ENCODE measurements at places on chromosomes 1 and 21.

DNA sequence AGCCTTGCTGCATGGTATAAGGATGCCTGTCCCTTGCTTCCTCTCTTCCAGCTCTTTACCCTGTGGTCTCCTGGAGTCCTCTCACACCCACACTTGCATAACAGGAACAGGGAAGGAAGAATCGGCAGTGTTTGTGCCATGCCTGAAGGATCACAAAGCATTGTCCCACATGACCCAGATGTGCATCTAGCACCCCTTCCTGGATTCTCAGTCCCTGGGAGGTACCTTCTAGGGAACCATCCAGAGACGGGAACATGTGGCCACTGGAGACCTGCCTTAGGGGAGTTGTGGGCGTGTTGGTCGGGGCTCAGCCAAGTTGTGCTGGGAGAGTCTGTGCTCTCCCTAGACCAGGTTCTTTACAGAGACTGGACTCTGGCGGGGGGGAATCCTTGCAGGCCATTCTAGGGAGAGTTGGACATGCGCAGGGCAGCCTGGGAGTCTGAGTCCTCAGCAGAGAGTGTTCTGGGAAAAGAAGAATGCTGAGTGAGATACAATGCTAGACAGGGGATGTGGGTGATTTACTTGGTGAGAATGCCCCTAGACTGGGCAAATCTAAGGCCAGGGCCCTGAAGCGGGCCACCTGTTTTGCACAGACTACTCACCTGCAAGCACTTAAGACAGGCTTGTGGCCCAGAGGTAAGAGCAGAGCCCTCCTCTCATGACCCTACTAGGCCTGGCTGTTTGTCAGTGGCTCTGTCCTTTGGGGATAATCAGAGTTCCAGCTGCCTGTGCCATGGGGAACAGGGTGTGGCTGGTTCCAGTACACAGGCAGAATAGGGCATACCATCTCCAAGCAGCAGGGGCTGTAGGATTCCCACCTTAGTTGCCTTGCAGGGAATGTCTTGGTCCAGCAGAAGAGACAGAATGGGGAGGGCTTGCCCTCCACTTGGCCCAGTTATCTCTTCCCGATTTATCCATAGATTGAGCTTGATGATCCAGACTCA is 89.8 kb downstream of the MAN1C1 start:
- DNase-seq, result no peak

GRCh38 chr1:161492827-161493226 is 12.4 kb upstream of the FCGR2A start:
- no peak for DNase-seq

- DNase-seq, result no peak
Measured at GRCh38 chr21:24989516-24989915, 617.8 kb downstream of the MRPL39 start.

GRCh38 chr1:72117621-72118020 is 164.7 kb downstream of the NEGR1 start:
- no peak for DNase-seq

DNA sequence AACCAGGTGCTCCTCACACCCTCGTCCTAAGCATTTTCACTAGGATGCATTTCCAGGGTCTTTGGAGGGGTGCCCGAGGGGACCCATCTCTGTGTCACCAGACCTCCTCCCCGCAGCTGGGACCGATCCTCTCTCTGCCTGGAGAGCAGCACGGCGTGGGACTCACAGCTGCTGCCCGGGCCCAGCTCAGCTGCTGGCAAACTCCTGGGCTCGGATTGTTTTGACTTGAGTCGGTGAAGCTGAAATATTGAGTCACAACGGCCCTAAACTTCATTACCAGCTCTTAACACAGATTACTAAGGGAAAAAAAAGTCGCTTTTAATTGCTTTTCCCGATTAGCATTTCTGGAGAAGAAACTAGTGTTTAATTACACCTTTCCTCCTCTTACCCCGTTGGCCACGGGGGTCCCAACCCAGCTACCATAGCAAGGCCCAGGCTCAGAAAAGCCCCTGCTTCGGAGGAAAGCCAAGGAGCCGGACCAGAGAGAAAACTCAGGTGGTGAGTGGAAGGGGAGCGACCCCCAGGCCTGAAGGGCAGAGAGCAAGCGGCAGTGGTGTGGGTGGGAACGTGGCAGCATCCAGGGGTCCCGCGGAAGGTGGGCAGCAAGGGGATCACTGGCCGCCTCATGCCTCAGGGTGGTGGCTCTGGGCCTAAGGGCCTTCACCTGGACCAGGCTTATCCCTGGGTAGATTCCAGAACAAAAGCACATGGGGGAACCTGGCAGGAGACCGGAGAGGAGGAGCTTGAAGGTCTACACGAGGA is 41.7 kb downstream of the CASZ1 start:
- DNase-seq, result no peak

- peak; percentile 78 for DNase-seq
Measured at GRCh38 chr21:42262831-42263231, 43.9 kb downstream of the ABCG1 start.

GRCh38 chr1:43241413-43241836 is 28.4 kb upstream of the TMEM125 start:
- DNase-seq, result no peak

- DNase-seq, result no peak
Measured at GRCh38 chr1:6743189-6744101, 41.8 kb upstream of the CAMTA1 start.

DNA sequence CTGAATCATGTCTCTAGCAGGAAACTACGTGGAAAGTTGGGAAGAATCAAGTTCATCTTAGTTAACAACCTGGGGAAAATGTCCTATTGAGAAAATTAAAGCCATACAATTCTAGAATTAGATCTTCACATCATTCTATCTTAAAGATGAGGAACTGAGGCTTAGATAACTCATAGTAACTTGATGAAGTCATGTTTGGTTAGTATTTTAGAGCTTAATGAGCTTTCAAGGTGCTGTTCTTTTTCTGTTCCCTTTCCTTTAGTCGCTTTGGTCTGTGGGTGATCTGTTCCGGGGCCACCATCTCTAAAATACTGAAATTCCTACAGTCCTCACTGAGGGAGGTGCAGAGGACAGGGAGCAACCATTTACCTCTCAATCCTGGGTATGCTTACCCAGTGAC is 4.3 kb upstream of the GLUL start:
- no peak for DNase-seq

DNA sequence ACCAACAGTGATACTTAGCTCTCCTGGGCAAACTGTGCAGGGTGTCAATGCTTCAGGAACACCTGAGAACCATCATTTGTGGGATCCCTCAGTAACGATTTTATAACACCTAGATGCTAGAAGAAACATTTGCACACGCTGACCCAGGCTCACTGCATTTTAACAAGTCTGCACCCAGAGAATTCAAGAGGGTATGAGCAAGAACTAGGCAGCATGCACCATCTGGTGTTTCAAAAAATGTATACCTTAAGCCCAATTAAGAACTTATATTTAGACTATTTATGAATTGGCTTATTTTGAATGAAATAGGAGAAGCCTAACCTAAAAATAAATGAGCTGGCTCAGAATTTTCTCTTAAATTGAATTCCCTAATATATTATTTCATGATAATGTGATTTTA is 400.5 kb downstream of the GPATCH2 start:
- DNase-seq, result no peak

- no peak for DNase-seq
Measured at GRCh38 chr1:46081206-46081605, 51.2 kb downstream of the PIK3R3 start.

Measured in NCI-H2029 treated with DMSO at 0.1 percent for 48 hours (cell line).